ACHN (cell line): ENCODE measurements at places on chromosomes 12 and 14.

GRCh38 chr12:125081427-125081826 lies 16.2 kb downstream of the AACS start:
- no peak for DNase-seq

- peak; percentile 41 for DNase-seq
Observed at GRCh38 chr12:12723149-12723680, 6.0 kb downstream of the CDKN1B start.

GRCh38 chr12:64707926-64708325 lies 51.3 kb downstream of the GNS start:
- no peak for DNase-seq

DNA sequence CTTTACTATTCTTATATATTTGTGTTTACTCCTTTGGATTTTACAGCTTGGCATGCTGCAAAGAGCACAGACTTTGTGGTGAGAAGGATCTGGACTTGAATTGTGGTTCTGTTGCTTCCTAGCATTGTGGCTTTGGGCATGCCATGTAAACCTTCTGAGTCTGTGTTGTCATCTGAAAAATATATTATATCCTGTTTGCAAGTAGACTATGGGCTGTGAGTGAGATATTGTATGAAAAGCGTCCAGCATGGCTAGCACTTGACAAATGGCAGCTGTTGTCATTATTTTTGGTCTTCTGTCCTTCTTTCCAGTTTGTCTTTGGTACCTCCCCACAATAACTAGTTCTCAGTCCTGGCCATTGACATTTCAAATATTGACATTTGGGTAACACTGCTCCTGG lies 61.8 kb upstream of the DACT1 start:
- DNase-seq, result no peak

- DNase-seq, result no peak
Observed at GRCh38 chr12:123929946-123930583, 42.6 kb downstream of the CCDC92 start.
